ENCODE measurements at places on chromosomes 5 and 9. TPM values are rescaled to one million over a fixed set of nuclear protein-coding genes. Genes with fewer than 3 reads are reported as not detected.

Gene ZNF608
- total RNA-seq: 7.0 TPM

Gene CHMP5
- total RNA-seq: 60.3 TPM

Gene ACOT12
- total RNA-seq: not detected

Gene PTGER4
- 30.5 TPM for total RNA-seq

Gene GPRIN1
- total RNA-seq: 2.8 TPM

Gene LCN9
- not detected for total RNA-seq

Gene C9orf43
- 2.0 TPM for total RNA-seq

Gene TMEM174
- not detected for total RNA-seq

Gene ANGPTL2
- total RNA-seq: 19.2 TPM

Gene MAMDC4
- 3.9 TPM for total RNA-seq

Gene PTGDS
- 31.3 TPM for total RNA-seq

Gene SLCO6A1
- total RNA-seq: not detected

Gene KIF12
- 3.1 TPM for total RNA-seq

Gene SH3GLB2
- total RNA-seq: 193 TPM

Gene ESM1
- 0.49 TPM for total RNA-seq

Gene PRR16
- total RNA-seq: 0.97 TPM

Gene FSD1L
- 0.86 TPM for total RNA-seq

DNA sequence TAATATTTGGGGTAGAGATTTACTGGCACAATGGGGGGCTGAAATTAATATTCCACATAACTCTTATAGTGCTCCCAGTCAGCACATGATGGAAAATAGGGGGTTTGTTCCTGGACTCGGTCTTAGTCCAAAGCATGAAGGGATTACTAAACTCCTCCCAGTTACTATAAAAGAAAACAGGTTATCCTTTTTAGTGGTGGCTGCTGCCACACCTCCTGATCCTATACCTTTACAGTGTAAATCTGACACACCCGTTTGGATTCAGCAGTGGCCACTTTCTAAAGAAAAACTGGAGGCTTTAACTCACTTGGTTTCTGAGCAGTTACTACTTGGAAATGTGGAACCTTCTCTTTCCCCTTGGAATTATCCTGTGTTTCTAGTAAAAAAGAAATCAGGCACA is 572.9 kb upstream of the PTGER4 start:
- no peak for DNase-seq

- no peak for DNase-seq
Observed at GRCh38 chr5:35815089-35815936, 41.4 kb upstream of the IL7R start.

- DNase-seq: no peak
Observed at GRCh38 chr9:120583958-120584369, 4.0 kb upstream of the CDK5RAP2 start.

DNA sequence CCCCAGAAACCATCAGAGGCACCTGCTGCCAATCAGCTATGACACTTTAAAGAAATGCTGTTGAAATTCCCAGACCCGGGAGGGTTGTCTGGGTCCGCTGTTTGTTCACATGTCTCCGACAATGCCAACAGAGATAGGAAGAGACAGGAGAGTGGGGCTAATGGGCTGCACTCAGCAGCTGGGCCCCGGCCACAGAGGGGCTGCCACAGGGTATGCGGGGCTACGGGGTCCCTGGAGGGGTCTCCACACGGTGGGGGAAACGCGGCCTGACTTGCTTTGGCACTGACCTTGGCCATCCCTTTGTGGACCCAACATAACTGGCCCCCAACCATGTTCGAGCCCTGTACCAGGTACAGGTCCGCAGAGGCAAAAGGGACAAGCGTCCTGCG is 121.0 kb upstream of the PPP1R26 start:
- DNase-seq: no peak

GRCh38 chr5:10124287-10124686 is 125.4 kb downstream of the ATPSCKMT start:
- no peak for DNase-seq

DNA sequence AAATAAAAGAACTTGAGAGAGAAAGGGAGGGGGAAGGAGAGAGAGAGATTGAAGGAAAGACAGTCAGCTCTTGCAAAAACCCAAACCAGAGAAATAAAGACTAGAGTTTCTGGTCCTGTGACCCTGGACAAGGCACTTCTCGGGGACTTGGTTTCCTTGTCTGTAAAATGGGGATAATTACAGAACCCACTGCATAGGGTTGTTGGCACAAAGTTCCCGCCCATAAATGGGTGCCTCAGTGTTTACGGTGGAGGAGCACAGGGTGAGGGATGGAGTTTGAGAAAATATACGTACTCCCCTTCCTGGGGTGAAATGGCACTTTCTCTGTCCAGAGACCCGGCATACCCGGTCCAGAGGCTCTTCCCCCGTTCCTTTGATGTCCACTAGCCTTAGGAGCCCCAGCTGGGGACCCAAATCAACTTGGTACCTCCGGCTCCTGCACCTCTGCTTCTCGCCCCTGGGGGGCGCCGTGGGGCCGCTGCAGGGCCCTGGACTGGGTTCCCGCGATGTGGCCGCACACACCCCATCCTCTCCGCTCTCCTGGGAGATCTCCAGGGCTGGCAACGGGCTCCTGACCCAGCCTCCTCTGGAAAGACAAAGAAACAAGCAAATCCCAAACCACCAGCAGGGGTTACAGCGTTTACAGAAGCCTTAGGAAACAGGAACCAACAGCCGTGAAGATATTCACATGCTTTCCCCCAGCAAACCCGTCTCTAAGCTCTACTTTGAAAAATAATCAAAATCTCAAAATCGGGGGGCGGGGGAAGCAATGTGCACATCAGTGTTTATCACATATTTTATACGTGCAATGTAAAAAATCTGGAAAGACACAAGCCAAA is 26.3 kb downstream of the PTGES start:
- DNase-seq: peak; percentile 90

DNA sequence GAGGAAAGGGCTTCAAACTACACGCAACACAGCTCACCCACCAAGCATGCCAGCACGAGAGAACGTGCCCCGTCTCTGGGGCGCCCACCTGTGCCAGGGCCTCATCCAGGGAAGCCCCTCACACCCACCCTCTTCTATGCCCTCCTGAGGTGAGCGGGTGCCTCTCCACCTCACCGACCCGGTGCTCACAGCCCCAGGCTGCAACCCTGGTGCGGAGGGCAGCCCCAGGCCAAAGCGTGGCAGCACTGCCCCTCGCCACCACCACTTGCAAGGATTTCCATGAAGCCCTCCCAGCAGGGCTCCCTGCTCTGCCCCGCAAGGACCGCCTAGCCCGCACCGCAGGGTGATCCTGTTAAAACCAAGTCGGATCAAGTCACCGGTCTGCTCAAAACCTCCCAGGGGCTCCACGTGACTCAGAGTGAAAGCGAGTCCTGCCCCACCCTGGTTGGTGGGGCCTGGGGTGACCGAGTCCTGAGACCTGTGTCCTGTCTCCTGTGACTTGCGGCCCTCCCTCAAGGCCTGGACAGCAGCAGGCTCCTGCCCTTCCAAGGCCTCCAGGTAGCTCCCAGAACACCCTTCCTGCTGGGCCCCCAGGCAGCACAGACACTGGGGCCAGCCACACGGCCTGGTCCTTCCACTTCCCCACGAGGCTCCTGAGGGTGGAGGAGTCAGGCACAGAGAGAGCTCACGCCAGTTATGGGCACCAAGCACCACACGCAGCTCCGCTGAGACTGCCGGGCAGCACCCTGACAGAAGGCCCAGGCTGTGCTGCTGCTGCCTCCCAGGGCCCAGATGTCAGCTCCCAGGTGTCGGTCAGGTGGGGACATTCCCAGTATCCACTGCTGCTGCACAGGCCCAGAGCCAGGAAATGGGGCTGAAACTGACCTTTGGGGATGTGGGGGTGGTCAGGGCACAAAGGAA is 12.7 kb downstream of the BRD3 start:
- DNase-seq: no peak

- DNase-seq: no peak
Observed at GRCh38 chr9:129362287-129363000, 184.4 kb upstream of the IER5L start.

- no peak for DNase-seq
Observed at GRCh38 chr9:137313956-137314560, 12.0 kb upstream of the NRARP start.

DNA sequence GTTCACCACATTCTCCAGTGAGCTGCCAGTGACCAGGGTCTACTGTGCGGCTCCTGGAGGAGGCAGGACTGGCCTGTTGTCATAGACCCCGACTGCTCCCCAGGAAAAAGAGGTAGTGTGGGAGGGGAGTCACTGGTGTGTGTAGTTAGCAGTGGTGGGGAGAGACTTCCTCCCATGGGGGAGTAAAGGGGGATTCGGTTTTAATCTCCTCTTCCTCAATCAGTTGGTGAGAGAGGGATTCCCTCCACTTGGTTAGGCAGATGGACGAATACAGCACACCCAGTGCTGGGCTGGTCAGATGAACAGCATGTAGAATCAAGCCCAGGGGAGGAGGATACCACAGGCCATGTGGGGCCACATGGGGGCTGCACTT is 207.6 kb upstream of the S1PR3 start:
- DNase-seq: no peak

- DNase-seq: no peak
Observed at GRCh38 chr5:74240783-74241750, 399.5 kb downstream of the ENC1 start.

DNA sequence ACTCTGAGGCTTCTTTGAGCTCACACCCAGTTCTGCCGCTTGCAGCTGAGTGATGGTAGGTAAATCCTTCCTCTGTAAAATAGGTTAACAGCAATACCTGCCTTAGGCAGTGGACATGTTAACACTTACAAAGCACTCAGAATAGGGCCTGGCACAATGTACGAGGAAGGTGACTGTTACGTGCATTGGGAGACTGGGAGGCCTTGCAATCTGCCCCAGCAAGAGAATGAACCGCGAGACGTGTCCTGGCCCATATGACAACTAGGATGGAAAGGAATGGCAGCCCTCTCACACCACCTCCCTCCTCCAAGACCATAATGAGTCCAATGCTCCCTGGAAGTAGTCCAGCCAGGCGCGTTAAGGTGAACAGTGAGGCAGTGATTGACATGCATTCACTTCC is 23.1 kb upstream of the AKNA start:
- DNase-seq: no peak

DNA sequence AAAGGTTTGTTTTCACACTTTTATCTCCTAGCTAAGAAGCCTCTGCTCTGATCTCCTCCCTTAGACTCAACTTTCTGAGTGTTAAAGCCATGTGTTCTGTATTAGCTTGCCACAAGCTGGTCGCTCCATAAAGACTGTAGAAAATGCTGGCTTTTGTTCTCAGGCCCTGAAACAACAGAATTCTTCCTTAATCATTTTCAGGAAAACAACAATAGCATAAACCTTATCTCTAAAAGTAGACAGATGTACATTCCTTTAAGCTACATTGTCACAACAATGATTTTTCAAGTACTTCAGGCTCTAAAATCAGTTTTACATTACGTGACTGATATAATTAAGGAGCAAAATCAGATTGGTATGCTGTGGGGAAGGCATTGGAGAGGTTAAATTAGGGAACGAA is 41.9 kb downstream of the VCAN start:
- DNase-seq: no peak

DNA sequence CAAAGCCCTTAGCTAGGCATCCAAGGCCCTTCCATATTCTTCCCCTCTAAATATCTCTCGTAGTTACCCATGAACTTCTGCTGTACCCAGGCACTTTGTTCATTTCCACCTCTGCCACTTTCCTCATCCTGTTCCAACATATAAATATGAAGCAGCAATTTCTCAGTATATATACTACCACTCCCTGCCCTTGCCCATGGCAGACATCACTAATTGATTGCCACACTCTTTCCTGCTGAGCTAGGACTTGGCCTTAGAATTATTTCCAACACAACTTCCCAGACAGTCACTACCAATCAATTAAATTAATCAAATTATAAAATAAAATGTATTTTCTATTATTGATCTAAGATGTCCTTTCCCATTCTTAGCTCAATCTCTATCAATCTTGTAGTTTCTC is 8.5 kb downstream of the INSYN2B start:
- DNase-seq: no peak

- DNase-seq: no peak
Observed at GRCh38 chr9:124471761-124472160, 21.5 kb downstream of the ADGRD2 start.

- no peak for DNase-seq
Observed at GRCh38 chr5:149724130-149724840, 5.8 kb upstream of the PPARGC1B start.

DNA sequence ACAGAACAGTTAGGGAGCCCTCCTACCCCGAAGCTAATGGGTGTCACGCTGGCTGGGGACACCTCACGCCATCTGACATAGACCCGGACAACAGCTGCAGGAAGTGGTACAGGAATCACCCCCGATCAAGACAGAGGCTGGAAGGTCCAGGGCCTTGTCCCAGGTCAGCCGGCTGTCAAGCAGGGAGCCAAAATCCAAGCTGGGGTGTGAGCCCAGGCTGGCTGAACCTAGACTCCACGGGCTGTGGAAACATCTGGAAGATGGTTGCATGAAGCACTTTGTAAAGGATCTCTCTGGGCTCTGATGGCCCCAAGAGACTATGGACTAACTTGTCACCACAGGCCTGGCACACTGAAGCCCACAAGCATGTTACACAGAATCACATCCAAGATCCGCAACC is 68.9 kb upstream of the STXBP1 start:
- no peak for DNase-seq

GRCh38 chr9:134709512-134710270 is 68.1 kb downstream of the COL5A1 start:
- DNase-seq: no peak

DNA sequence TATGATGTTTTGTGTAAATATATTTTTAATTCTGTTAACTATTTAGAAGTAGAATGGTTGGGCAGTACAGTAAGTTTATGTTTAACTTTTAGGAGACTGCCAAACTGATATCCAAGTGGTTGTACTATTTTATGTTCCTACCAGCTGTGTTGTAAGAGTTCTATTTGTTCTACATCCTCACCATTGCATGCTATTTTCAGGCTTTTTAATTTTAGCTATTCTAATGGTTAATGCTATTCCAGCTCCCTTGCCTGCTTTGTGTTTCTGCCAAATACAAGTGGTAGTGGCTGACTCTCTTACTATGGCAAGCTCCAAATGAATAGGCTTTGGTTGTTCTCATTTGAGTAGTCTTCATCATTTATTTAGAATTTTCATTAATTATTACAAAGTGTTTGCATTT is 476.4 kb downstream of the KIF4B start:
- no peak for DNase-seq

- DNase-seq: no peak
Observed at GRCh38 chr9:91101611-91102168, 260.0 kb downstream of the AUH start.

DNA sequence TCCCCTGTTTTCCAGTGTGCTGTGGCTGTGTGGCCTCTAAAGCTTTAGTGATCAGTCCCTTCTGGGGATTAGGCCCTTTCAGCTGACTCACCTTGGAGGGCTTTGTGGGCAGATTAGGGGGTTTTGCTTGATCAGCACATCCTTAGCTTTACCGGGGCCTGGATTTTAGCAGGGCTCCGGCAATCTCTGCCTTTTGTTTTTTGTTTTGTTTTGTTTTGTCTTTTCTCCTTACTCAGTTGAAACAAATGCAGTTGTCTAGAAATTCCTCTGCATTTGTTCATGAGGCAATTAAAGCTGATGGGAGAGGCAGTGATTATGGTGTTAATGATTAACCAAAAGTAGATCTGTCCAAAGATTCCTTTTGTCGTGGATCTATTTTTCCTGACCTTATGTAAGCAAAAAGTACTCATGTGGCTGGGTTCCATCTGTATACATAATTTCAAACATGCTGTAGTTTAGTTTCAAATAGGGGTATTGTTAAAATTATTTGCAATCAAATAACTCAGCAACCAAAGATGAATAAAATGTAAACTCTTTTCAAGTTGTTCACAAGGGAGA is 5.2 kb upstream of the TDRD7 start:
- DNase-seq: no peak

Measured in suprapubic skin (tissue), 4 donors.